ENCODE measurements at places on chromosomes 1 and 21.

GRCh38 chr1:234533034-234533891 is 54.3 kb upstream of the TARBP1 start:
- peak; percentile 55 for DNase-seq

GRCh38 chr21:37636152-37636860 is 269.7 kb downstream of the DYRK1A start:
- no peak for DNase-seq

DNA sequence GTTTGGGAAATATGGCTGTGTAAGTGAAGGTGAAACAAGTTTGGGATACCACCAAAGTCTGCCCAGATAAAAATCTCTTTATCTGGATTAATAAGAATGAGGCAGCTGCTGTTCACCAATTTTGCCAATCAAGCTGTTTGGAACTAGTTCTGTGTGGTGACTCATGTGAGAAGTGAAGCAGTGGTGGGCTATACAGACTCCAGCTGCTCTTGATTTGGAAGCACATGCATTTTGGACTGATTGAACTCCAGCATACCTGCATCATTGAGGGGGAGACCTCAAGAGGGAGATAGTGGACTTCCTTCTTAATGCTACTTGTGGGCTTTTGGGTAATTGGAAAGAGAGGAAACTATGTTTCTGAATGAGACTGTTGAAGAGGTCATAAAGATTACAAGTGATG is 99.2 kb upstream of the B3GALT2 start:
- no peak for DNase-seq

GRCh38 chr1:218330043-218330623 is 15.0 kb upstream of the TGFB2 start:
- DNase-seq, result peak; percentile 44

DNA sequence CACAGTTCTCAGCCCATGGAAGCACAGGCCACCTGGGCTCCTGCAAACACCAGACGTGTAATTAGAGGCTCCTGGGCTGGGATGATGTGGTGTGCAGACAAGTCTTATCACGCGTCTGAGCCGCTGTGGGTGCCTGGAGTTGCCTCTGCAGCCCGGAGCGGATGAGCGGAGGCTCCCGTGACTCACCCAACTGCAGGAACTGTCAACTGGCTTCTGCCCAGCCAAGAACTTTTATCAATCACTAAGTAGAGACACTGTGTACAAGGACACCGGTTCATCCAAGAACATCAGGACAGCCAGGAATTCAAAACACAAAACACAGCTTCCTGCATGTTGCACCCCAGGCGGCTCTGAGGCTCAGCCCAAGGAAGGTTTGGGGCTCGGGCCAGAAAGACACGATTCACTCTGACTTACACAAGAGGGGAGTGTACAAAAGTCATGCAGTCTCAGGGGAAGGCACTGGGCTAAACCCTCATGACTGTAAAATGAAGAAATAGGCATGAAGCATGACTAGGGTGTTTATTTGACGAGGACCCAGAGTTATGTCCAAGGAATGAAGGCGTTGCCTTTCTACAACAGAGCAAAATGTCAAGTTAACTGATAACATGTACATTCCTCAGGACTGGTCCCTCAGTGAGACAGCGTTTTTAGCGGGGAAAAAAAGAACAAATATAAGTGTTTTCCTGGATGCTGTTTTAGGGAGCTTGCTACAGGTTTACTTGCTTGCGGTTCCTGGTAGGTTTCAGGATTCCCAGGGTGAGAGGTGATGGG is 21.1 kb downstream of the ERRFI1 start:
- peak; percentile 80 for DNase-seq

- no peak for DNase-seq
These were observed 368.0 kb downstream of the PDE4B start for GRCh38 chr1:66160719-66161118.

DNA sequence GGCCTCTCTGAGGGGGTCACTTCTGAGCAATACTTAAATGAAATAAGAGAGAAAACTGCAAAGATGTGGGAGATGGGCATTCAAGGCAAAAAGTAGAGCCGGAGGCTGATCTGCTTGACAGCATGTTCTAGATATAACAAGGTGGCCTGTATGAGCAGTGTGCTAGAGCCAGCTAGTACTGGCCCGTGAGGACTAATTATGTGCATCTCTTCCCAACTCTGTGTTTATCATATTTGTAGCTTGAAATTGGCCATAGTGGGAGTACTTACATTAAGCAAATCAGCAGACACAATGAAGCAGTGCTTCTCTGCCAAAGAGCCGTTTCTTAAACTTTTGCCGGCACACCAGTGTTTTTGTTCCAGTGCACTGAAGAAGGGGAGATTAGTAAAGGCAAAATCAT is 13.1 kb upstream of the PTBP2 start:
- DNase-seq, result no peak

DNA sequence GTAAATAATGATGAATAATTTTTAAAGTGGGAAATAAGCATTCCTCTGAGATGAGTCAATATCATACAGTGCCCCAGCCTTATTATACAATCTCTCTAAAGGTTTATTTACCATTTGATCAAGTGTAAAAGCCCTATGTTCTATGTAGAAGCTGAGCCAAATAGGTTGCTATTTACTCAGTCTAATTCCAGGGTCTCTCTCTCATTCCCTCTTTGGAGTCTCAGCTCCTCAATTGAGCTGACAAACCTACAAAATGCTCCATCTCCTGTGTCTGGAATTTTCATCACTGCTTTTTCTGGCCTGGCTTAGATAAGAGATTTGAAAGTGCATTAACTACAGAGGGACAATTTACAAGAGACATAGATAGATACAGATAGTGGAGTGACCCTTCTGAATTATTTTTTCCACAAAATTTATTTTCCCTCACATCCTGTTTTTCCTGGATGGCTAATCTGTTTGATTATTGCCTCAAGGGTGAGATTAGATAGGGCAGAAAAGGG is 24.8 kb upstream of the USH2A start:
- DNase-seq, result no peak

DNA sequence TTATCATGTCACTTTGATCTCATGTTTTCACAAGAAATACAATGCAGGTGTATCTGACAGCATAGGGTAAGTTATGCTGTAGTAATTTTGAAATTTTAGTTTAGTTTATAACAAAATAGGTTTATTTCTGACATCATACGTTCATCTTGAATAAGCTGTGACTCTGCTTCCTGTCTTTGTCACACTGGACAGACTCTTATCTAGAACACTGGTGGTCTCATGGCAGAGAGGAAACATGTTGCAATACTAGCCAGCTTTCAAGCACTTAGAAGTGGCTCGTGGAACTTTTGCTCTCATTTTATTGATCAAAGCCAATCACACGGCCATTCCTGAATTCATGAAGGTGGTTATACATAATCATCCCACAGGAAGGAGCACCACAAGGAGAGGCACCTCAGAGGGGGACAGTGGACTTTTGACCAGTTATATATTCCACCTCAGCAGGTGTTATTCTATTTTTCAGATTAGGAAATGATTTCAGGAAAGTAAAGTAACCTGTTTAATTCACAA is 46.5 kb downstream of the CYP2J2 start:
- no peak for DNase-seq

- no peak for DNase-seq
These were observed 72.7 kb downstream of the UBE4B start for GRCh38 chr1:10105484-10105883.

GRCh38 chr1:25861316-25862286 is 2.3 kb upstream of the AUNIP start:
- DNase-seq, result no peak

- no peak for DNase-seq
These were observed 18.1 kb downstream of the CCDC185 start for GRCh38 chr1:223411309-223411708.

DNA sequence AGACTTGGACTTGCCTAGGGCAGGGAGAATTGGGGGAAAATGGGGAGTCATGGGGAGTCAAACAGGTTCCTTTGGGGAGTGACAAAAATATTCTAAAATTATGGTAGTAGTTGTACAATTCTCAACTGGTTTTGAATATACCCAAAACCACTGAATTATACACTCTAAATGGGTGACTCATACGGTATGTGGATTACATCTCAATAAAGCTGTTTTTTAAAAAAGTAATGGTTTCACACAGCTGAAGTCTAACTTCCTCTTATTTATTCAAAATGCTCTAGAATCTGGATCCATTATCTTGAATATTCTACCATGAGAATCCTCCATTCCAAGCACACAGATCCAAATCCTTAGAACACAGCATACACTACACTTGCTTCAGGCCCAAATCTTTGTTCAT is 11.1 kb downstream of the EIF4G3 start:
- DNase-seq, result peak; percentile 42

- DNase-seq, result no peak
These were observed 35.8 kb downstream of the ACOT11 start for GRCh38 chr1:54583871-54584270.

- no peak for DNase-seq
These were observed 118.8 kb upstream of the PBX1 start for GRCh38 chr1:164440232-164440631.

- DNase-seq, result no peak
These were observed 157.0 kb upstream of the EDN2 start for GRCh38 chr1:41641475-41641814.

- peak; percentile 33 for DNase-seq
These were observed 16.0 kb downstream of the OR2T11 start for GRCh38 chr1:248618878-248619277.
